ENCODE measurements at places on chromosomes 6 and 20.

GRCh38 chr20:61754976-61755778, 310.5 kb downstream of the TAF4 start:
- no peak overlapping the region for H3K27ac ChIP-seq
- no peaks in the 10 kb centered on the region for H3K27me3 ChIP-seq
- no peaks in the 10 kb centered on the region for H3K4me1 ChIP-seq
- no peak overlapping the region for H3K4me3 ChIP-seq
- no peak for DNase-seq
- H3K36me3 ChIP-seq, result no peaks in the 10 kb centered on the region

GRCh38 chr20:56427797-56428196, 15.7 kb downstream of the CASS4 start:
- H3K4me1 ChIP-seq, result peaks cover 17% of the 10 kb centered on the region
- no peak overlapping the region for H3K27ac ChIP-seq
- H3K36me3 ChIP-seq, result no peaks in the 10 kb centered on the region
- H3K4me3 ChIP-seq, result no peak overlapping the region
- no peak for DNase-seq

DNA sequence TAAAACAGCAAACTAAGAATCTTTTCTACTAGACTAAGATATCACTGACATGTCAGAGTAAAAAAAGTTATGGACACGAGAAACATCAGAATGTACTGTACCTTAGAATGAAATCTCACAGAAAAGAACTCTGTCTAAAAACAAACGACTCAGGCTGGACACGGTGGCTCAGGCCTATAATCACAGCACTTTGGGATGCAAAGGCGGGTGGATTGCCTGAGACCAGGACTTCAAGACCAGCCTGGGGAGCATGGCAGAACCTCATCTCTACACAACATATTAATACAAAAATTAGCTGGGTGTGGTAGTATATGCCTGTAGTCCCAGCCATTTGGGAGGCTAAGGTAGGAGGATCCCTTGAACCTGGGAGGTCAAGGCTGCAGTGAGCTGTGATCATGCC, 122.6 kb downstream of the PRND start:
- no peaks in the 10 kb centered on the region for H3K36me3 ChIP-seq
- no peaks in the 10 kb centered on the region for H3K4me1 ChIP-seq
- DNase-seq, result no peak
- no peak overlapping the region for H3K4me3 ChIP-seq

DNA sequence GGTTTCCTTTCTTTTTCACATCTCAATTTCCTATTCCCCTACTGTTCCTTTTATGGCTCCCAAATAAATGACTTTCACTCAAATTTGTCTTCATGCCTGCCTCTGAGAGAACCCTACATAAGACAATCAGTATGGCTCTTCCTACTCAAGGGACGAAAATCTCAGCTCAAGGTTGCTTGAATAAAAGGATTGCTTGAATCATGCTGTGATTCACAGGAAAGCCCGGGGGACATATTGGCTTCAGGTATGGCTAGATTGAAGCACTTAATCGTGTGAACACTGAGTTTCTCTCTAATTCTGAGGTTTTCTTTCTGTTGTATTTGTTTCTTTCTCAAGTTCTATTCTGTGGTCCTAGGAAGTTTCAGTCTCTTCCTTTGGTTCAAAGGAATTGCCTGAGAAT, 140.3 kb upstream of the SULF2 start:
- H3K36me3 ChIP-seq, result no peaks in the 10 kb centered on the region
- H3K4me1 ChIP-seq, result peaks cover 20% of the 10 kb centered on the region
- no peak overlapping the region for H3K4me3 ChIP-seq
- no peak overlapping the region for H3K27ac ChIP-seq
- peaks cover 35% of the 10 kb centered on the region for H3K27me3 ChIP-seq

GRCh38 chr20:2421247-2421646, 40.5 kb downstream of the TGM6 start:
- DNase-seq, result no peak
- no peaks in the 10 kb centered on the region for H3K36me3 ChIP-seq
- H3K4me3 ChIP-seq, result no peak overlapping the region
- no peak overlapping the region for H3K27ac ChIP-seq
